Stimulated activated CD4-positive, alpha-beta T cell treated with anti-CD3 and anti-CD28 coated beads, Interleukin-1b, Interleukin-23, amount 100 ng/mL, for 1 hour (primary cell): ENCODE measurements at places on chromosomes 4 and X.

GRCh38 chrX:85004255-85004654, 578 bp downstream of the APOOL start:
- no peak for DNase-seq

DNA sequence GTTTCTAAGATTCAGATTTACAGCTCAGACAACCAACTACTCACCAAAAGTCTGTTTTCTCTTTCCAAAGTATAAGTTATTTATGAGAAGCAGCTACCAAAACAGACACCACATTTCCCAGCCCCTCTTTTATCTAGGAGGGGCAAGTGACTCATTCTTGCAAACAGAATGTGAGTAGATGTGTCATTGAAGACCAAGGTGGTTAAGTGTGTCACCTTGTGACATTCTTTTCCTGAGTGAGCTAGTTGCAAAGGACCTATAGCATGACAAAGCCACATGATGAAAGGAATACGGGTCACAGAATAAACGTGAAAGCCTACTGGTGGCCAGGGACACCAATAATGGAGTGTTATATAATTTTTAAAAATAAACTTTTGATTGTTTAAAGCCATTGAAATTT, 50.0 kb downstream of the SLC7A11 start:
- no peak for DNase-seq

DNA sequence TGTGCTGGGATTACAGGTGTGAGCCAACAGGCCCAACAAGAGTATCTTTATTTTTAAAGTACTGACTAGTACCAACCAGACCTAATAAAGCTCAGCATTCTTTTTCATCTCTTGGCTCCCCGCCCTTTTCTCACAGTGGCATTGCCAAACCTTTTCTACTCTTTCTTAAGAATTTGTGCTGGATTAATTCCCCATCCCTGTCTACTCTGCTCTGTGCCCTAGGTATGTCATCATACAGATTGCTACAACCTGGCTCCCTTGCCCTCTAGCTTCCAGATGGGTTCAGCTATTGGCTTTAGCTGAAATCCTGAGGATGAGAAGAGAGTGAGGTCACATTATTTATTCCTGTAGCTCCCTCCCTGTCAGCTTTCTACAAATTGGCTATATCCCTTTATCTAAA, 34.9 kb upstream of the CCNI start:
- no peak for DNase-seq

GRCh38 chrX:41825796-41826195, 97.6 kb downstream of the CASK start:
- no peak for DNase-seq

DNA sequence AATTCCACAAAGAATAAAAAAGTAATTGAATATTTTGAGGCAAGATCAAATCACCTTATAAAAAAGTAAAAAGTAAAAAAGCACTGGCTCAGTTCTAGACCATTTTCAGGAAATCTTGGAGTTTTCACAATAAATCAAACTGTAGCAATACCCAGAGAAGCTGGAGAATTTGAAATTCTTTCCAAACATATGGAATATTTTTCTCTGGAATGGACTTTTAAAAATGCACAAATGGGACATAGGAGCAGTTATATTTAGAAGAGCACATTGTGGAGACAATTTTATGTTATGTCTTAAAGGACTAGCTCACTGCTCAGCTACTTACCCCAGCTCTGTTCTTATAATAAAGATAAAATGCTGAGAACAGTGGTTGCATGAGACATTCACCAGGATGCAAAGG, 211.9 kb upstream of the KIT start:
- no peak for DNase-seq

GRCh38 chr4:64539234-64539849, 130.1 kb upstream of the TECRL start:
- no peak for DNase-seq

- no peak for DNase-seq
These were observed 116.8 kb upstream of the NKX1-1 start for GRCh38 chr4:1523033-1523432.

GRCh38 chr4:76690906-76691275, 207.1 kb downstream of the SOWAHB start:
- DNase-seq: no peak

DNA sequence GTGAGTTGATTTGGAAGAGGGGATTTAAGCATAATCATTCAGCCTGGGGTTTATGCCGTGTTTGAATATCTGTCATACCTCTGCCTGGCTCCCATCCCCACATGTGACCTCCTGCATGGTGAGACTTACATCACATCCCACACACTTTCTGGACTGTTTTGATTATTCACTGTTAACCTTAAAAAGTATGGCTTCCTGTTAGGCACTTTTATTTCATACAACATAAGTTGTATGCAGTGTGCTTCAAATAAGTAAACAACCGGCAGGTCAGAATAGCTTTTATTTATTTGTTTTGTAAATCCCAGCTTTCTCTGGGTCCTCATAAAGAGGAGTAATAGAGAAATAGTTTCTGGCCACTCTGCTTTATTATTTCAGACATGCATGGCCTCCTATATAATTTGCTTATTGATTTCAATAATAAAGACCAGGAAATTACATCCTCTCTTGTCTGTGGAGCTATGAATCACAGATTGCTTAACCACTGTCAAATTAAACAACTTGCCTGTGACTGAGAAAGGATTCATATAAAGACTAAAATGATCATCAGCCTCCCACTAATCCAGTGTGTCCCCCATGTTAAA, 376.8 kb upstream of the ZFP42 start:
- DNase-seq: no peak

GRCh38 chrX:151987108-151987507, 12.6 kb upstream of the GABRE start:
- DNase-seq: no peak

DNA sequence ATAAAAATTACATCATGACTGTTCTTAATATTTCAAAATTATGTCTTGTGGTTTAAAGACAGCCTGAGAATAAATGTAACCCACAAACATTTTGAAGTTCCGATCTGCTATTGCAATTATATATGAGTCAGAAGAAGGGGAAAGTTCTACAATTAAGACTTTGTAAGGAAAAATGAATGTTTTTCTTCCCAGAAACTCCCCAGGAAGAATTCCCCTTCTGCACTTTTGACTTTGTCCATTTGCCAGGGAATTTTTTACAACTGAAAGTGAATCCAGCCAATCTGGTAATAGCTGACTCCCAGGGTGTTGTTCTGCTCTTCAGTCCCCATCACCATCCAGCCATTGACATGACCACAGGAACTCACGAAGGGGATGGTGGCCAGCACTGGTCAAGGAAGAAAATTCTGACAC, 61.6 kb upstream of the NOCT start:
- DNase-seq: no peak

DNA sequence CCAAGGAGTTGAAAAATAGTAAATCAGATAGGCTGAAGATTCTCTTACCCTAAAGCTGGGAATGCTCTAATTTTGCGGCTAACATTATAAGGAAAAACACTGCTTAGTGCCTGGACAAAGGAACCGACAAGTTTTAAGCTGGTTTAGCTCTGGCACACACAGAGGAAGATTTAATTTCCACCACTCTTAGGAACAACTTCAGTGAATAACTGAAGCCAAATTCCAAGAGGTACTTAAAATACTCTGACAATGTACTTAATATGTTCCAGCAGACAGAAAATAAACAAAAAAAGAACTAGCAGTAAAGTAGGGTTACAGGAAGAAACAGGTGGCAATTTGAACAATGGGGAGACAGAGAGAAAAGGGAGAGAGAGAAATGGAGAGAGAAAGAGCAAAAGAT, 340.8 kb upstream of the NDST4 start:
- DNase-seq: no peak

GRCh38 chr4:3851881-3852280, 85.7 kb downstream of the ADRA2C start:
- no peak for DNase-seq
